ENCODE measurements at places on chromosomes 3 and 15.

DNA sequence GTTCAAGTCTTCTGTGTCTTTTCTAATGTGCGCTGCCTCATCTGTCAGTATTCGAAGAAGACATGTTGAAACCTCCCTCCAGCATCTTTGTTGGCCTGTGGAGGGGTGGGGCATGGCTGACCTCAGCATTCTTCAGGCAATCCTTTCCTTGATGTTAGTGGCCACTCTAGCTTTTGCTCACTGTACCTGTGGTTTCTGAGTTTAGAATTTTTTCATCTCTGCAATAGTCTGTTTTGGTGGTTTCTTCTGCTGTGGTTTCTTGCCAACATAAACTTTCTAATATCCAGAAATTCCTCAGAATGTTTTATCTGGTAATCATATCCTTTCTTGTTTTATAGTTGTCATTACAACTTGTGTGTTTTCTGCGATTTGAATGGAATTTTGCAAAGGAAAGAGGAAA lies 251.3 kb upstream of the NR2E3 start:
- DNase-seq = no peak

DNA sequence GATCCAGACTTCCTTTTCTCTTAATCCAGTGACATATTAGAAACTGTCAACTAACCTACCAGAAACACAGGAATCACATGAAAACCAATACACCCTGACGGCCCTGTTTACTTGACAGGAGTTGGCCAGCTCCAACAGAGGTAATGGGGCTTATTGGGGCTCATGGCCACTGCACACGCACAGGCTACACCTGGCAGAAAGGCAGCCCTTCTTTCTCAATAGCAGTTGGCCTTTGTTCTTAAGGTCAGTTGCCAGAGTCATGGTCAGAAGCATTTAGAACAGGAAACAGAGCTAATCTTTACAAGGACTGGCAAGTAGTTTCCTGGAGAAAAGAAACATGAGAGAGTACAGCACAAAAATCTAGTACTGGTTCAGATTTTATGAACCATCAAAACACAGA lies 181.8 kb downstream of the MAGI1 start:
- no peak for DNase-seq

DNA sequence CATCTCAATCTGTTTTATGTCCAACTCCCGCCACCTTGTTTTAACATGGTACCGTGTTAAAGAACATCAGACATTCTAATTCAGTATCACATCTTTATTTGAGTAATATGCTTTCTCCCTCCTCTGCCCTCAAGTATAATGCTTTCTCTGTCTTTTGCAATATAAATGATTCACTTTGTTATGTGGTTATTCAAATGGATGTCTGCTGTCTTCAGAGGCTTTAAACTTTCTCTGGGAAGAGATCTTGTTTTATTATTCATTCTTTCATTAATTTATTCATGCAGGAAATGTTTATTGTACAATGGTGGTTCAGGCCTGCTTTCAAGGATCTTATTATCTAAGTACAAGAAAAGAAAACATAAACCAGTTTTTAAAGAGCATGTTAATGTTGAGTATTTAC lies 57.1 kb downstream of the RAP2B start:
- DNase-seq = no peak

DNA sequence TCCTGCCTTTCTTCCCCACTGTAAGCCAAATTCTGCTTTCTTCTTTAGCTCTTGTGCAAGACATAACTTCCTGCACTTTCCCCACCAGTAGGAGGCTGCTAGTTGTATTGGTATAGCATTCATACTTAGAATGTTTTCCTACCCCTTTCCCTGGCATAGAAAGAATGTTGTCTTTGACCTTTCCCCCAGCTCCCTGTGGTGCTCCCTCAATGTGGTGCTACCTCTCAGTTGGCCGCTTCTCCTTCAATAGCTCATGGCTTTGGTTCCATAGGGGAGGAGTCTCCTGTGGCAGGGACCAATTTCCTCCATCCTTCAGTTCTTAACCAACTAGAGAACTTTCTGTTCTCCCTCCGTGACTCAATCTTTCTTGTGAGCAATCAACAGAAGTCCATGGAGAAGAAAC lies 67.5 kb upstream of the AKAP13 start:
- DNase-seq = peak; percentile 69

DNA sequence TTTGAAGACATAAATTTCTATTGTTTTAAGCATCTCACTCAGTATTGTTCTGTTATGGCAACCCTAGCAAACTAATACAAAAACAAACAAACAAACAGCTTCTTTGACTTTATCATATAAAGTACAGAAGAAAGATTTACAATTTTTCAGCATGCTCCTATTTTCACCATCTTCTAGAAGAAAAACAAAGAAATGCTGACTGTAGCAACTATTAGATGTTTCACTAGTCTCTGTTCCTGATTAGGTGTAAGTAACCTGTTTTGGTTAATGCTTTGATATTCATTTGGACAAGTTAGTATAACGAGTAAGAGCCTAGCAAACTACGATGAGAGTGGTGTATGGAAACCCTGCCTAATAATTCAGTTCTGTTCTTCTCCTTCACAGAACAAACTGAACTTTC lies 478.5 kb downstream of the NAALADL2 start:
- DNase-seq = no peak

- no peak for DNase-seq
These were observed 196.2 kb downstream of the TUSC7 start for GRCh38 chr3:116905794-116906193.
